SK-N-SH (cell line): ENCODE measurements at places on chromosomes 7 and 10. TPM values are rescaled to one million over a fixed set of nuclear protein-coding genes. Genes with fewer than 3 reads are reported as not detected.
A peak's percentile ranks its signal among the peaks of the same experiment; 100 is the strongest.

DNA sequence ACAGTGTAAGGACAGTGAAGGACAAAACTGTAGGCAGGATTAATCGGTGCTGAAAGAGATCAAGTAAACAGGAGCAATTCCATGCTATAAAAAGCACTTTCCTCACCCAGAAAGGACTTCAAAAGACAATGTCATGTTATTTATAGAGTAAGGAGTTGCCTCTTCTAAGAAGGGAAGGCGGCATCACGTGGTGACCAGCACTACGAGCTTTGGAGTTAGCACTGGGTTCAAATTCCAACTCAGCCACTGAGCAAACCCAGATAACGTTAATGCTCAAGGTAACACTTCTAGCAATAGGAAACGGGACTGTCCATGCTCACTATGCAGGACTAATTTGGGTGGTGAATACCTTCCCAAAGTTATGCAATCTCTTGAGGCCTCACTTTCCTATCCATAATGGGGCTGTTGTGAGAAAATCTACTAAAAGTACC, 715 bp upstream of the PANK1 start:
- DNase-seq = no peak

DNA sequence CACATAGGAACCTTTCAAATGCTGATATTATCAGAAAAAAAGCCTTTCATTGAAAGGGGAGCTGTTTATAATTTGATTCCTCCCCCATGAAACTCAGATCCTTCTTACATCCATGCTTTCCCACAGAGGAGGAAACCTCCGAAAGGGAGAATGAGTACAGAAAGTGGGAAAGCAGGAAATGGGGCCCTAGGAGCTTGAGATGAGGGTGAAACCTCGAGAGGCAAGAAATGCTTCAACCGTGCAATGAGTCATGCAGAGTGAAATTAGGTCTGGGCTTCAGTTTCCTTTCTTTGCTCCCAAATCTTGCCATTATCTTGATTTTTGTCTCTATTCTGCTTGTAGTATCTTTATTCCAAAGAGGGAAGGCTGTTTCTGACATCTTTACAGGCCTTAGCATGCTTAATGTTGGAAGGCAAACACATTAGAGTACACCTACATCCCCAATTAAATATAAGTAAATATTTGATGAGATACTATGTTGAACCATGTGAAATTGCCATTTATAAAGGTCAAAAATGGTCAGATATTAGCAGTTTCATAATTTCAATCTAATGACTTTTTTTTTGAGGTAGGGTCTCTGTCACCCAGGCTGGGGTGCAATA, 79.1 kb downstream of the NAMPT start:
- no peak for DNase-seq

DNA sequence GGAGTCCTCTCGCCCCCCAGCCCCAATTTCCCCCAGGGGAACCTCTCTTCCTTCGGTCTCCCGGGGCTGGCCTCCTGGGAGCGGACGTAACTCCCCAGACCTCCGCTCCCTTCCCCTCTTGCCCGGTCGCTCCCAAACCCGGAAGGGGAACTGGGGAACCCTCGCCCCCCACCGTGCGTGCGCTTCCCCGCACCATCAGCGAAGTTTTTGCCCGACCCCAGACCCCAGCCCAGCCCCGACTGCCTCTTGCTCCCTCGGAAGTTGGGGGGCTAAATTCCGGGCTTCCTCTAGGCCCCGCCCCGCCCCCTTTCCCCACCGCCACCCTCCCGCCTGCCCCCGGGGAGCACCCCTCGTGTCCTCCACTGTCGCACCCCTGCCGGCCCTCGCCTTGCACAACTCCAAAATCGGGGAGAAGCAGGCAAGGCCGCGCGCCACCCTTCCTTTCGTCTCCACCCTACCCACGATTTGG, 436 bp downstream of the GNB2 start:
- peak; percentile 69 for DNase-seq

DNA sequence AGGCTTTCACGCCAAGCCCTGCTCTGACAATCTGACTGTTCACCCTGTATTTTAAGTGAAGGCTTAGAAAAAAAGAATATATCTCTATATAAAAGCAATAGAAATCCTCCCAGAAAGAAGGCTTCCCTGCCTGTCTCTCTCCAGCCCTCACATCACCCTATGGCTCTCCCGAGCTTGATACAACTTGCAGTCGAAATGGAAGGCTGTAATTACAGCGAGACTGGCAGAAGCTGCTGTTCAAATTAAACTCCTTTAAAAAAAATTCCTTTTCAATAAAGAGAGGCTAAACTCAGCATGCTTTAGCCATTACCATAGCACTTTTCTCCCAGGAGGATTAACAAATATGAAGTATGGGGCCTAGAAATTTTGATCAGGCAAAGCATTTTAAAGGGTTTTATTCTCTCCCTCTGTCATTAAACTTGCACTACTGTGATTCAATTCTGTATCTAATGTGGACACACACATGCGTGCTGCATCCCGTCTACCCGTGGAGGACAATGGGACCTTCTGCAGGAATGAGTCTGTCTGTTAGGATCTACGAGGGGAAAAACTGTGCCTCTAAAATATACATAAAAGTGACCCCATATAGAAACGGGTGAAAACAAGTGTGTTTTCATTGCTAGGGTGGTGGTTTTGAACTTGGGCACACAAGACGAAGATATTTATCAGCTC, 223.8 kb downstream of the USP6NL start:
- no peak for DNase-seq

DNA sequence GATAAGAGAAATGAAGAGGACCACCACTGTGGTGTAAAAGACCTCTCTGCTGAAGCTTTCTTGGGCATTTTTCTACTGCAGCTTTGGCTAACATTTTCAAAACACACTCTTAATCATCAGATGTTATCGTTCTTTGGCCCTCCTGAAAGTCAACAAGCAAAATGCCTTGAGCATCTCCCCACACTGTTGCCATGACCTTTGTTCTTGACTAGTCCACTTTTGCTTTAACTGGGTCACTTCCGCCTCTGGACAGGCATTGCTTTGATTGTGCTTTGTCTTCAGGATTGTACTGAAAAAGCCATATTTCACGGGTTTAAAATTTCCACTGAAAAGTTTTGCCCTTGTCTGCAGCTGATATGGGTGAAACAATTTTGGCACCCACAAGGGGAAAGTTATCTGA, 107.8 kb upstream of the CXCL12 start:
- no peak for DNase-seq

IFIT3 gene
- 3.2 and 4.0 TPM in 2 replicates for polyA plus RNA-seq

PGAM2 gene
- polyA plus RNA-seq = 0.79 and 1.5 TPM in 2 replicates

RAB11FIP2 gene
- 3.0 and 4.4 TPM in 2 replicates for polyA plus RNA-seq
